Mammary microvascular endothelial cell (primary cell): ENCODE measurements at places on chromosomes 12 and 14. TPM values are rescaled to one million over a fixed set of nuclear protein-coding genes. Genes with fewer than 3 reads are reported as not detected.

The GLIPR1L1 gene
- not detected in 2 replicates for total RNA-seq

The KRT86 gene
- 0.10 TPM in 1 of 2 replicates, not detected in the other for total RNA-seq

The PPP1R1A gene
- total RNA-seq: not detected in 2 replicates

The SPTB gene
- total RNA-seq: not detected in 2 replicates

The IFNG-AS1 gene
- total RNA-seq: not detected in 2 replicates

The MORN3 gene
- 0.20 and 0.47 TPM in 2 replicates for total RNA-seq

The NFE2 gene
- total RNA-seq: not detected in 2 replicates

The KCNK10 gene
- not detected in 2 replicates for total RNA-seq

The ADAM21 gene
- total RNA-seq: 0.07 TPM in 1 of 2 replicates, not detected in the other

The BTG1 gene
- 17.5 and 18.1 TPM in 2 replicates for total RNA-seq

The SLC22A17 gene
- total RNA-seq: 0.20 TPM in 1 of 2 replicates, not detected in the other

The SCNN1A gene
- 0.87 TPM in 1 of 2 replicates, not detected in the other for total RNA-seq

The PKP2 gene
- total RNA-seq: 1.3 and 1.9 TPM in 2 replicates

The SERPINA12 gene
- not detected in 2 replicates for total RNA-seq

The MMP14 gene
- total RNA-seq: 238 and 246 TPM in 2 replicates

The EML1 gene
- 24.8 and 37.9 TPM in 2 replicates for total RNA-seq

The OLR1 gene
- not detected in 2 replicates for total RNA-seq

The SERPINA9 gene
- not detected in 2 replicates for total RNA-seq

The PLCZ1 gene
- not detected in 2 replicates for total RNA-seq

The SLCO1B1 gene
- not detected in 2 replicates for total RNA-seq

The RPS6KA5 gene
- 0.79 and 1.00 TPM in 2 replicates for total RNA-seq

The SNRPF gene
- total RNA-seq: 12.6 and 23.8 TPM in 2 replicates

The CCDC177 gene
- not detected in 2 replicates for total RNA-seq

The NTN4 gene
- total RNA-seq: 228 and 229 TPM in 2 replicates

The RAD9B gene
- total RNA-seq: 0.05 and 0.07 TPM in 2 replicates

The ARID4A gene
- 6.5 and 9.0 TPM in 2 replicates for total RNA-seq

The NEUROD4 gene
- not detected in 2 replicates for total RNA-seq

The PNP gene
- 214 and 216 TPM in 2 replicates for total RNA-seq

The P2RX2 gene
- not detected in 2 replicates for total RNA-seq

The PIK3C2G gene
- total RNA-seq: under 0.01 and 0.25 TPM in 2 replicates

The ZNF891 gene
- total RNA-seq: 0.13 and 0.30 TPM in 2 replicates

The PROX2 gene
- total RNA-seq: not detected in 2 replicates

The TSPAN19 gene
- not detected in 2 replicates for total RNA-seq

The GSG1 gene
- not detected in 2 replicates for total RNA-seq

The IRF9 gene
- total RNA-seq: 55.8 and 57.5 TPM in 2 replicates

The RD3L gene
- total RNA-seq: not detected in 2 replicates

The ST8SIA1 gene
- 0.25 TPM in 1 of 2 replicates, not detected in the other for total RNA-seq

The GIT2 gene
- total RNA-seq: 29.3 and 31.9 TPM in 2 replicates

The TCL1B gene
- not detected in 2 replicates for total RNA-seq

The CCDC184 gene
- not detected in 2 replicates for total RNA-seq

The ADCY6 gene
- 16.9 and 19.7 TPM in 2 replicates for total RNA-seq

The ADGRD1 gene
- total RNA-seq: 0.44 TPM in 1 of 2 replicates, not detected in the other

The LGR5 gene
- total RNA-seq: not detected in 2 replicates

The DDHD1 gene
- 8.9 and 9.3 TPM in 2 replicates for total RNA-seq

The SPIC gene
- total RNA-seq: not detected in 2 replicates
